Epithelial cell of proximal tubule (primary cell): ENCODE measurements at places on chromosomes 13 and 19. TPM values are rescaled to one million over a fixed set of nuclear protein-coding genes. Genes with fewer than 3 reads are reported as not detected.

Gene ZNF208
- total RNA-seq, result 0.14 and 0.23 TPM in 2 replicates

Gene IRGQ
- 20.8 and 21.3 TPM in 2 replicates for total RNA-seq

Gene PEAK3
- total RNA-seq, result not detected in 2 replicates

Gene TMEM190
- total RNA-seq, result not detected in 2 replicates

Gene AMER2
- 0.29 TPM in 1 of 2 replicates, not detected in the other for total RNA-seq

Gene GJA3
- 0.14 and 0.58 TPM in 2 replicates for total RNA-seq

Gene NALCN
- total RNA-seq, result 0.35 and 3.8 TPM in 2 replicates

Gene KIR2DL4
- not detected in 2 replicates for total RNA-seq

Gene CEACAM7
- not detected in 2 replicates for total RNA-seq

Gene EPSTI1
- 3.5 and 4.6 TPM in 2 replicates for total RNA-seq

Gene FAM124A
- 0.63 and 1.2 TPM in 2 replicates for total RNA-seq
